ENCODE measurements at places on chromosomes 4 and X.

- DNase-seq = no peak
Measured at GRCh38 chr4:175068266-175068665, 150.1 kb downstream of the ADAM29 start.

DNA sequence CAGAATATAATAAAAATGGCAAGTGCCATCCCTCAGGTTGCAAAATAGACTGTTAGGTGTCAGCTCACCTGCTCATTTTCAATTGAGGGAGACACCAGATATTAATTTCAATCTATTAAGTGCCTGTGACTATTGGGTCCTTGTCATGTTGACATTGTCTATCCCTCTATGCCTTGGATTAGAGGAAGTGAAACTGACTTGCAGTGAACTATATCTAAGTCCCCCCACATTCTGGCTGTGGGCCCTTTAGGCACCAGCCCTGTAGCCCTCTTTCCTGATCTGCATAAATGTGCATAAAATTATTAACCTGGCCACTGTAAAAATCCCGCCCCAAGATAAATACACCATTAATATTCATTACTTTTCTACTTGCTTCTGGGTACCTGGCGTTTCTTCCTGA is 293.0 kb upstream of the CLNK start:
- no peak for DNase-seq

DNA sequence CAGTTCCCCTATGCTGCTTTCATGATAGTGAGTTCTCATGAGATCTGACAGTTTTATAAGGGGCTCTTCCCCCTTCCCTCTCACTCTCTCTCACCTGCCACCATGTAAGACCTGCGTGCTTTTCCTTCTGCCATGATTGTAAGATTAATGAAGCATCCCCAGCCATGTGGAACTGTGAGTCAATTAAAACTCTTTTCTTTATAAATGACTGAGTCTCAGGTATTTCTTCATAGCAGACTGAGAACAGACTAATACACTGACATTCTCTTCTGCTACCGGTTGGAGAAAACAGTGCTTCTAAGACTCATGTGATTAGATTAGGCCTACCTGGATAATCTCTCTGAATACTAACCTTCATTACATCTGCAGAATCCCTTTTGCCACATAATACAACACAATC is 45.4 kb upstream of the TRPC5OS start:
- no peak for DNase-seq

GRCh38 chrX:68648960-68649359 is 1.5 kb downstream of the STARD8 start:
- DNase-seq = peak; percentile 32

DNA sequence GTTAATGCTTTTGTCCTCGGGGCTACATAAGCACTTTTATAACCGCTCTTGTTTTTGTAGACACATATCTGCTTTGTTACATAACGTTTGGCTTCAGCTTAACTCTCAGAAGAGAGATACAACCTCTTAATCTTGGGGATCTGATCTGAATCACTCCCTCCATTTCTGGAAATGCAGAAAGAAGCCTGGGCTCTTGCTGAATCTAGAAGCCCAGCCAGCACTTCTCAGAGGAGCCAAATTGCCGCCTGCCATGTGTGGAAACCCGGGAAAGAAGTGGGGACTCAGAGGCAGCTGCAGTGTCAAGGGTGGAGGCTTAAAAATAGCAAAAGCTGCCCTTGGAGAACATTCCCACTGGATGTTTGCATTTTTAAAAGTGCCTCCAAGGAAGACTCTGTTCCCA is 69.3 kb upstream of the LDB2 start:
- peak; percentile 31 for DNase-seq

DNA sequence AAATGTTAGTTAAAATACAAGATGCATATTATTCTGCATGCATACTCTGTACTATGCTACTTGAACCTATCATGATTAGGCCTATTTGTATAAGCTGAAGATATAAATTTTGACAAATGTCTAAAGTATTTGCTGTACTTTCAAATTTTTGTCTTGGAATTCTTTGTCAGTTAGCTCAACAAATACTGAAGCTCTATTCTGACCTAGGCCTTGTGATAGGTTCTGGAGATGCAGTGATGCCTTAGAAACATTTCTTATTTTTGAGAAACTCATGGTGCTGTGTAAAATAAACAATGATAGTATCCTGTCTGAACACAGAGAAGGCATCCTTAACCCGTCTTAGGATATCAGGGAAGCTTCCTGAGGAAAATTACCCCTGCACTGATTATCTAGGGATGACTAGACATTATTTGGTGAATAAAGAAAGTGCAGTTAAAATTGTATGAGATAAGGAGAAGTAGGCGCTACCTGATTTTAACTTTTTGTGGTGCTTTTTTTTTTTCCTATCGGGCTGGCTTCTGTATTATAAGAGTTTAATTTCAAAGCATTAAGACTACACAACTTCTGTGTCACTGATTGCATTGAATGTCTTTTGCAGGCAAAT is 43.4 kb downstream of the MOB1B start:
- DNase-seq = peak; percentile 55

GRCh38 chr4:83552924-83553323 is 17.0 kb downstream of the GPAT3 start:
- peak; percentile 18 for DNase-seq
